Chondrocyte (in vitro differentiated cells): ENCODE measurements at places on chromosomes 1 and 21. TPM values are rescaled to one million over a fixed set of nuclear protein-coding genes. Genes with fewer than 3 reads are reported as not detected.

DNA sequence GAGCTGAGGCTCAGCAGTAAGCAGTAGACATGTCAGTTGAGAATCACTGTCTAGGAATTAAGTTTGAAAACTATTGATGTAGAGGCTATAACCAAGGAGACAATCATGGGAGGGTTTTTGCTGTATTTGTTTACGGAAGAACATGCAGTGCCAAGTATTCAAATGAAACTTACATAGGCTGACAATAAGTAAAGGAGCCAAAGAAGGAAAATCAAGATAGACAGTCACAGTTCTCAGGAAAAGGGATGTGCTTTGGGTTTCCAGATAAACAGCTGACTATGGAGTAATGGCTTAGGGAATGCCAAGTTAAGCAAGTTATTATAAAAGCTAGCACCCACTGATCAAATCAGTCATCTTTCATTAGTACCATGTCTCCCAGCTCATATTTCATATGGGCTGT, 21.5 kb downstream of the GNG12 start:
- no peak overlapping the region for H3K4me3 ChIP-seq
- H3K36me3 ChIP-seq: no peaks in the 10 kb centered on the region

DNA sequence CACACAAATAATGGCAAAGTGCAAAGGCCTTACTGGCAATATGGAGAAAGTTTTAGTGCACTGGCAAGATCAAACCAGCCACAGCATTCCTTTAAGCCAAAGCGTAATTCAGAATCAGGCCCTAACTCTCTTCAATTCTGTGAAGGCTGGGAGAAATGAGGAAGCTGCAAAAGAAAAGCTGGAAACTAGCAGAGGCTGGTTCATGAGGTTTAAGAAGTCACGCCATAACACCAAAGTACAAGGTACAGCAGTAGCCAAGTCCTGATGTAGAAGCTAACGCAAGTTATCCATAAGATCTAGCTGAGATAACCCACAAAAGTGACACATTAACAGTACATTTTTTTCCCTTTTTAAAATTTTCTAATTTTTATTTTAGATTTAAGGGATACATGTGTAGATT, 57.1 kb downstream of the SLC27A3 start:
- no peaks in the 10 kb centered on the region for H3K4me1 ChIP-seq
- H3K27ac ChIP-seq: no peak overlapping the region

Gene DNAJC28
- total RNA-seq: 2.4 to 3.5 TPM (median 2.6 TPM) in 3 replicates

Gene RNF19B
- total RNA-seq: 15.5 to 17.6 TPM (median 17.4 TPM) in 3 replicates

DNA sequence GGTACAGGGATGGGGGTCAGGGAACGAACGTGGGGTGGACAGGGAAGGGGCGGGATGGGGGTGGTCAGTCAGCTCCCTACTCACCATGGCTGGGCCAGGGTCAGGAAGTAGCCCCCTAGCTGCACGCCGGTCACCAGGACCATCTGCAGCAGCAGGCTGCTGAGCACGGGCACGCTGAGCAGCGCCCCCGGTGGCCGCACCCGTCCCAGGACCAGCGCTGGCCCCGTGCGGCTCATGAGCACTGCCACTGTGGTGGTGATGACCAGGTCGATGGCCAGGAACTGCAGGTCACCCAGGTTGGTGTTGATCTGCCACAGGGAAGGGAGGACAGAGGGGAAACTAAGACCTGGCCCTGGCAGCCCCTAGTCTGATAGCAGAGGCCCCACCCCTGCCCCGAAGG, 6.5 kb upstream of the MFAP2 start:
- no peak for DNase-seq
- no peaks in the 10 kb centered on the region for H3K27me3 ChIP-seq
- H3K4me1 ChIP-seq: peaks cover 15% of the 10 kb centered on the region
- no peak overlapping the region for H3K27ac ChIP-seq

Gene OR2L2
- total RNA-seq: 0.07 TPM in 1 of 3 replicates, not detected in the others

- H3K4me1 ChIP-seq: no peaks in the 10 kb centered on the region
- no peak for DNase-seq
- H3K4me3 ChIP-seq: no peak overlapping the region
These were observed 29.3 kb upstream of the USP1 start for GRCh38 chr1:62407398-62408009.

- H3K4me3 ChIP-seq: no peak overlapping the region
- no peaks in the 10 kb centered on the region for H3K27me3 ChIP-seq
- no peak for DNase-seq
These were observed 10.5 kb downstream of the ARID1A start for GRCh38 chr1:26706315-26706714.

Gene INTS3
- total RNA-seq: 48.6 to 61.0 TPM (median 49.1 TPM) in 3 replicates

Gene HCRTR1
- 0.21 to 0.45 TPM in 2 of 3 replicates, not detected in the other for total RNA-seq

DNA sequence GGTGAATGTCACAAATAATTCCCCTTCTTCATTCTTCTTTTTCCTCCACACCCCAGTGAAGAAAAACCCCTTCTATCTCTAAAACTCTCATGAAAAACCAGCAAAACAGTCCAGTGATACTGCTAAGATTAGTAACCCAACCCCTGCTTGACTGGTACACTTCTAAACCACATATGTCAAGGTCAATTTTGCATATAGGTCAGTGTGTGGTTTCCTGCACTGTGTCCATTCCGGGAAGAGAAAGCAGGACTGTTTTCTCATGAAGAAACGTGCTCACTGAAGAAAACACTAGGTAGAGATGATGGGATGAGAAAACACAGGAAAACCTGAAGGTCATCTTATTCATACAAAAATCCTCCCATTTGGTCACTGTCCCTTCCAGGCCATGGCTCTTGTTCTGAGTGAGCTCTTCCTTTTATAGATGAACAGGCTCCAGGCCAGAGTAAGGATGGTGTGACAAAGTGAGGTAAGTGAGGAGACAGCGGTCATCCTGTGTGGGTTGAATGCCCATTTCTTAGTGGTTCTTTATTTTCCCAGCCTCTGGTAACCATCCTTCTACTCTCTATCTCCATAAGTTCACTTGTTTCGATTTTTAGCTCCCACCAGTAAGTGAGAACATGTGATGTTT, 122.7 kb downstream of the FASLG start:
- no peak overlapping the region for H3K27ac ChIP-seq
- DNase-seq: no peak
- H3K4me3 ChIP-seq: no peak overlapping the region
- peaks cover 3% of the 10 kb centered on the region for H3K27me3 ChIP-seq
- H3K4me1 ChIP-seq: no peaks in the 10 kb centered on the region
- peaks cover 6% of the 10 kb centered on the region for H3K36me3 ChIP-seq

DNA sequence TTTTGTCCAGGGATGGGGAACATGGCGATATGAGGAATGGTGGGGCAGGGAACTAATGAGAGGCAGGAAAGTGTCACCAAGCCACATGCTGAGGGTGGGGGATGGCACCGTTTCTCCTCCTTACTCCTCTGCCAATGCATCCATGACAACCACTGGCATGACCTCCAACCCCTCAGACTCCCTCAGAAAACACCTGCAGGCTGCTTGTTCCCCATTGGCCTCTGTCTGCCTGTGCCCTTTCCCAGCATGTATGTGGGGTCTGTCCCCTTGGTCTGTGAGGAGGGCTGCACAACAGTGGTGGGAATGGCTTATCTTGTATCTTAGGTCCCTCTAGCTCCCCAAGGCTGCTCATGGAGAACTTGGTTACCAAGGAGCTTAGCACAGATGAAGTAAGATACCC, 137.2 kb upstream of the NGF start:
- H3K4me1 ChIP-seq: peaks cover 7% of the 10 kb centered on the region
- H3K27me3 ChIP-seq: no peaks in the 10 kb centered on the region
- no peak overlapping the region for H3K27ac ChIP-seq
- DNase-seq: no peak

Gene HCN3
- 4.3 to 4.4 TPM (median 4.4 TPM) in 3 replicates for total RNA-seq

DNA sequence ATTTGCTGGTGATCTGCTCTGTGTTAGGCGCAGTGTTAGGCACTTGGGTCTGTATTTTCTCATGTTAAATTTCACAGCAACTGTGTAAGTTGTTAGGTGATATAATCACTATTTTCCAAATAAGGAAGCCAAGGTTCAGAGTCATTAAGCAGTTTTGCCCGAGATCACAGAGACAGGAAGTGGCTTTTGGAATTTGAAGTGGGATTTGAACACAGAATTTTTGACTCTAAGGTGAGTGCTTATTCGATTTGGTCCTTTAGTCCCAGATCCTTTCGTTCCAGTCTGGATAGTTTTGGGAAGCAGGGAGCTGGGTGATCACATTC, 114.9 kb downstream of the NMNAT2 start:
- no peaks in the 10 kb centered on the region for H3K36me3 ChIP-seq
- no peak overlapping the region for H3K27ac ChIP-seq
- DNase-seq: no peak
- peaks cover 60% of the 10 kb centered on the region for H3K4me1 ChIP-seq

DNA sequence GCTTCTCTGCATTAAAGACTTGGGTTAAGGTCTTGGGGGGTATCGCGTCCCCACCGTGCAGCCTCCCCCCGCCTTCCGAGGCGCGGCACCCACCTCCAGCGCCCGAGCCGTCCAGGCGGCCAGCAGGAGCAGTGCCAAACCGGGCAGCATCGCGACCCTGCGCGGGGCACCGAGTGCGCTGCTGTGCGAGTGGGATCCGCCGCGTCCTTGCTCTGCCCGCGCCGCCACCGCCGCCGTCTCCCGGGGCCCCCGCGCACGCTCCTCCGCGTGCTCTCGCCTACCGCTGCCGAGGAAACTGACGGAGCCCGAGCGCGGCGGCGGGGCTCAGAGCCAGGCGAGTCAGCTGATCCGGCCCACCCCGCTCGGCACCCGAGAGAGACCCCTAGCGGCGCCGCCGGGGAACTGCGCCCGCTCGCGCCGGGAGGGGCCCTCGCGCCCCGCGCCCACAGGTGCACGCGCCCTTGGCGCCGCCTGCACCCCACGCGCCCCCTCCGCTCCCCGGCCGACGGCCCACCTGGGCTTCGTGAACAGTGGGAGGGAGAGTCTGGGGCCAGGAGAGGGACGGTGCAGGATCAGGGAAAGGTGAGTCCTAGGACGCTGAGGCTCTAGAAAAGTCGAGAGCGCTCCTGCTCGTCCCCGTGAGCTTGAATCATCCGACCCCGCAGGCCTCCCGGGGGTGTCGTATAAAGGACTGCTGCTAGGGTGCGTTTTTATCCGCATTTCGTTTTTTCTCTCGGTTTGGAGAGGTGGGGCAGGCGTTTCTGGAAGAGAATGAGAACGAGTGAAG, at the start of gene APP:
Gene APP, minus strand, starts transcription at position 300 of the 787 bp plus-strand sequence. Its CDS starts 150 bp downstream, at position 150.
- peak within 1 kb of the TSS; percentile 90 for H3K27ac ChIP-seq
- H3K4me3 ChIP-seq: peak within 1 kb of the TSS; percentile 95

Gene ETV3L
- not detected in 3 replicates for total RNA-seq

DNA sequence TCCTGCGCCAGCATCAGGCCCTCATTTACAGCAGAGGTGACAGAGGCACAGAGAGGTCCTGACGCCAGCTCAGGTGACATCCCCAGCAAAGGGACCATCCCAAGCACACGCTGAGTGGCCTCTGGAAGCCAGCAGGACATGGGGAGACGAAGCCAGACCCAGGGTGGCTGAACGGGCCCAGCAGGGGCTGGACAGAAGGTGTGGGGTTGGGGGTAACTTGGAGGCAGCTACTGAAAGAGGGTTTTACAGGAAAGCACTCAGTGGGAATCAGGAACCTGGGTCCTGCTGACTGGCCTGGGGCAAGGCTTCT, 1.6 kb upstream of the ARHGEF16 start:
- DNase-seq: peak; percentile 69
- H3K4me1 ChIP-seq: peaks cover 9% of the 10 kb centered on the region
- no peak overlapping the region for H3K4me3 ChIP-seq

DNA sequence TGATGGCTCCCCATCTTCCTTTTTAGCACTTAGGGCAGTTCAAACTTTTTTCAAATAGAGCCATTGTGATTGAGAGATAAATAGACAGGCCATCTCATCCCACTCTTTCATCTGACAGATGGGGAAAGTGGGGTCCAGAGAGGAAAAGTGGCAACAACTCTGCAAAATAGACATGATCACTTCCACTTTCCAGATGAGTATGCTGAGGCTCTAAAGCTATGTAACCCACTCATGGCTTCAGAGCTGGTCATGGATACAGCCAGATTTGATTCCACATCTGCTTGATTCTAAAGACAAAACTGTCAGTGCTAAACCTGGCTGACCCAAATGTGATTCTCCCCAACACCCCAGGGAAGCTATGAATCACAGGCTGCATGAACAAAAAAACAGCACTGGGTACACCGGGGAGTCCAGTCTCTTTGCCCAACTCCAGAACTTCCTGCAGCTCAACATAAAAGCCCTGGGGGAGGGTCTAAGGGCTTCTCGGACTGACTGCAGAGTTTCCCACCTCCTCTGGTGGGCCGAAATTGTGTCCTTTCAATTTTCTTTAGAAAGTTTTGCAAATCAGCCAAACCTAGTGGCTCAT, 59.3 kb downstream of the PLPP3 start:
- peaks cover 10% of the 10 kb centered on the region for H3K4me1 ChIP-seq
- no peaks in the 10 kb centered on the region for H3K27me3 ChIP-seq
- H3K4me3 ChIP-seq: no peak overlapping the region
- DNase-seq: no peak
- peaks cover 28% of the 10 kb centered on the region for H3K36me3 ChIP-seq

DNA sequence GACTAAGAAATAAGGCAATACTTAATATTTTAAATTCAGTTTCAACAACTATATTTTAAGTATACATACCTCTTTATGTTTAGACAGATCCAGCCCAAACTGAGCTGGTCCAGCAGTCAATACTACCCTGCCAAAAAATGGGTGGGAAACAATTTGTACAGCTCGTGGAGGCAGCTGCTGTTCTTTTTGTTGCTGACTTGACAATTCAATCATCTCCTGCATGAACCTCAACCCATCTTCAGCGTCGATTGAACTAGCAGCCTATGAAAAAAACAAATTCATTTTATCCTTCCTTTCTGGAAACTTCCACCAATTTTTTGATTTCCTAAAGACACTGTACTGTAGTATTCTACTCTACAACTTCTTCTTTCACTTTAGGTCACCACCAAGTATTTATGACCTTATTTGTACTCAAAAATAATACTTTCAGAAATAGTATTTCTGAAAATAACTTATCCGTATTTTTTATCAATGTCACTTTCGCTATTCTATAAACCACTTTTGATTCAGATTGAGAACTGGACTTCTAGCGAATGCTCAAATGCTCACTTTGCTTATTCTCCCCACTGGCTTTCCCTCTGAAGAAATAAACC, 46.5 kb downstream of the EDEM3 start:
- no peak overlapping the region for H3K27ac ChIP-seq
- no peak overlapping the region for H3K4me3 ChIP-seq
- H3K27me3 ChIP-seq: no peaks in the 10 kb centered on the region
- DNase-seq: no peak

Gene FMOD
- total RNA-seq: 0.47 to 0.92 TPM (median 0.85 TPM) in 3 replicates

DNA sequence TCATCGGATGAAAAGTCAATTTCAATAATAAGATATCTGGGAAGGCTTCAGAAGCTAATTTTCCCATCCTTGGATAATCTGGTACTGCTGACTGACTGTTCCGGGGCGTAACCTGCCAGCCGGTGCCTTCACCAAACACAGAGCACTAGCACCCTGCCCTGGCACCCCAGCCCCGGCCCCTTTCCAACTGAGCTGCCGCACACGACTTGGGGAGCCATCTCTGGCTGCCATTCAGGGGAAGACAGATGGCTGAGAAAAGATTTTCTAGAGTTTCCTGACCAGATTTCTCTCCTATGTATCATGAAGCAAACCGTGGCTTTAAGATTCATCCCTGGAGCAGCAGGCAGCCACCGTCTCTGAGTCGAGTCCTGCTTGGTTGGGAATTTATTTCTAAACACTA, 96.0 kb upstream of the SYT6 start:
- no peak overlapping the region for H3K4me3 ChIP-seq
- DNase-seq: no peak
- peaks cover 6% of the 10 kb centered on the region for H3K36me3 ChIP-seq
- H3K27ac ChIP-seq: no peak overlapping the region
- H3K27me3 ChIP-seq: peaks cover 21% of the 10 kb centered on the region

GRCh38 chr1:206839006-206839560, 26.3 kb upstream of the IL20 start:
- H3K4me3 ChIP-seq: no peak overlapping the region
- H3K27me3 ChIP-seq: peaks cover 2% of the 10 kb centered on the region
- DNase-seq: no peak
- H3K4me1 ChIP-seq: peaks cover 22% of the 10 kb centered on the region
- no peak overlapping the region for H3K27ac ChIP-seq
